NK-92 treated with Interleukin-12 subunit alpha and Interleukin-12 subunit beta, amount 100 ng/mL, for 24 hours (cell line): ENCODE measurements at places on chromosomes 3 and 15.

DNA sequence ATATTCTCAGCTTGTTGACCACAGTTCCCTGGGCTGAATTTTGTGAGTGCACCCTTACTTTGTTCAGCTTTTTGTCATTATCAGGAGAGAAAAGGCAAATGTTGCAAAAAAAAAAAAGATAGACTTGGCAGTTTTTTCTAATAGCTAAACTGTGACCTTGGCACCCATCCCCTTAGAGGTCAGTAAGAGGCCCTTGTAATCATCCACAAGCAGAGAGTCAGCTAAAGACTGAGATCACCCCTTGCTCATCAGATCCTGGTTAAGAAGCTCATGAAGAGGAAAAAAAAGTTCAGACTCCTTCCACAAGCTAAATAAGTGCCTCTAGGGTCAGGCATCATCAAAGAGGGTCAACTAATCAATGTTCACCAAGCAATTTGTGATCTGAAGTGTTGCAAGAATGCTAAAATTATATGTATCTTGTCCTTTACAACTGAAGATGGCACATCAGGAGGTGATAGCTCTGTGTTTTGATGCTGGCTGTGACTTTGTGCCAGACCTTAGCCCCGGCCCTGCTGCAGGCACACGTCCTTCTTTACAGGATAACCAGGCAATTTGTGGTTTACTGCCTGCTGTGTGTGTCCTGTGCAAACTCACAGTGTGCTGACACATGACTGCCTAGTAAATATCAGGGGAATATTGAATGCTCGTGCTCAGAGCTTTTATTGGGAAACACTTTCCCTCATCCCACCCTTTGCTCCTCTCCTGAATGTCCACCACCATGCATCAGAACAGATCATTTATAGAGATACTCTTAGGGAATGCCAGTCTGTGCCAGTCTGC, 262.9 kb downstream of the IL5RA start:
- no peak for DNase-seq

DNA sequence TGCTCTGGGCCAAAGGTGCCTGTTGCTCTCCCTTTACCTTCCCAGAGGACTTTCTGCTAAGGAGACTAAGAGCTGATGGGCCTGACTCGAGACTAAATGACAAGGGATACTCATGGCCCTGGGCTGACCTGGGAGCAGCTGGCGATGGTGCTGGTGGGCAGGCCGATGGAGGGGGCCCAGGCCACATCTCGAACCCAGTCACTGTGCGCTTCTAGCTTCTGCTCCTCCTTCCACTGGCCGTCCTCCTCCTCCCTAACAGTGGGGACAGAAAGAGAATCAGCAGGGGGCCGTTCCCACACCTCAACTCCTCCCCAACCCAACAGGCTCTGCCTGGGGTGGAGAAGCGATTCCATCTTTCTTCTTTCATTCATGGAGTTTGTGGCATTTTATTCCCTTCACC, 12.2 kb upstream of the GHRL start:
- DNase-seq, result no peak

- no peak for DNase-seq
Observed at GRCh38 chr3:179410331-179410730, 40.9 kb downstream of the GNB4 start.

DNA sequence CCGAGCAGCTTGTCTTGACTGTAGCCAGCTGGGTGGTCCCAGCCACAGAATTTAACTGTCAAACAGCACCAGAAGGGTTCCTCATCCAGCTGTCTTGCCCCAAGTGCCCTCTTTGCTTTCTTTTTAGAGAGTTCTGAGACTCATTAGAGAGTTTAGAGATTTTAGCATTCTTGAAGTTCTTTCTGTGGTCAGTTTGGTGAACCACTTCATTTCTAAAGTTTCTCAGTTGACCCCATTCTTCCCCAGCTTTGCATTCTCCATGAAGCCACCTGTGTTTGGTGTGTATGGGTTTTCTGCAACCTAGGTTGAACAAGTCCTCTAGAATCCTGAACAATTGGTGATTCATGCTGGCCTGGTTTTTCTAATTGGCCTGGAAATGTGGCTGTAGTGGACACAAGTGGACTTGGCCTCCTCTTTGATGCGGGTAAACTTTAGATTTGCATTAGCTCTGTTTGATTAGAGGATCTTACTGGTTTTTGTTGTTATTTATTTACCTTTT, 33.7 kb downstream of the FLNB start:
- no peak for DNase-seq

GRCh38 chr15:67107014-67107812, 41.8 kb downstream of the SMAD3 start:
- DNase-seq, result peak; percentile 46

GRCh38 chr3:9810846-9811245, 784 bp downstream of the TTLL3 start:
- no peak for DNase-seq
